Metanephros (tissue), 2 donors: ENCODE measurements at places on chromosomes 4 and X. TPM values are rescaled to one million over a fixed set of nuclear protein-coding genes. Genes with fewer than 3 reads are reported as not detected.

The UGT2B15 gene
- not detected for total RNA-seq

The SSX3 gene
- total RNA-seq: not detected

The SLC7A11 gene
- 1.3 TPM for total RNA-seq

The PABPC1L2A gene
- not detected for total RNA-seq

The SLC6A14 gene
- total RNA-seq: not detected

The SOWAHD gene
- total RNA-seq: 1.2 TPM

The LUZP4 gene
- not detected for total RNA-seq

The PHF8 gene
- total RNA-seq: 39.3 TPM

The DHX15 gene
- 184 TPM for total RNA-seq

The DCAF8L2 gene
- total RNA-seq: not detected

The AP1S2 gene
- 56.4 TPM for total RNA-seq

The SPATA4 gene
- total RNA-seq: 0.88 TPM

The EIF2S3 gene
- 218 TPM for total RNA-seq

The AKAP4 gene
- total RNA-seq: not detected

The SEC24D gene
- 48.5 TPM for total RNA-seq

The GPR50 gene
- not detected for total RNA-seq

The APBB2 gene
- total RNA-seq: 95.2 TPM

The STK32B gene
- total RNA-seq: 8.8 TPM

The FATE1 gene
- total RNA-seq: 0.29 TPM

The POU3F4 gene
- 2.0 TPM for total RNA-seq

The TSPAN7 gene
- total RNA-seq: 31.9 TPM

The WDR17 gene
- total RNA-seq: 6.0 TPM

The EFHC2 gene
- total RNA-seq: 4.4 TPM

The PHOX2B gene
- 0.12 TPM for total RNA-seq

The RPA4 gene
- 2.4 TPM for total RNA-seq

The FAM47E gene
- 11.1 TPM for total RNA-seq

The HAND2 gene
- 0.35 TPM for total RNA-seq
